ENCODE measurements at places on chromosomes 7 and 10.
A peak's percentile ranks its signal among the peaks of the same experiment; 100 is the strongest.

GRCh38 chr7:77368974-77369373, 47.2 kb downstream of the GSAP start:
- no peak for DNase-seq

GRCh38 chr10:97861097-97861750, 11.6 kb downstream of the GOLGA7B start:
- DNase-seq: no peak

- no peak for DNase-seq
These were observed 14.3 kb downstream of the SKIDA1 start for GRCh38 chr10:21511095-21511570.

GRCh38 chr7:69654381-69654780, 56.1 kb downstream of the AUTS2 start:
- DNase-seq: no peak

GRCh38 chr7:149759093-149759860, 14.1 kb downstream of the ZNF467 start:
- no peak for DNase-seq

DNA sequence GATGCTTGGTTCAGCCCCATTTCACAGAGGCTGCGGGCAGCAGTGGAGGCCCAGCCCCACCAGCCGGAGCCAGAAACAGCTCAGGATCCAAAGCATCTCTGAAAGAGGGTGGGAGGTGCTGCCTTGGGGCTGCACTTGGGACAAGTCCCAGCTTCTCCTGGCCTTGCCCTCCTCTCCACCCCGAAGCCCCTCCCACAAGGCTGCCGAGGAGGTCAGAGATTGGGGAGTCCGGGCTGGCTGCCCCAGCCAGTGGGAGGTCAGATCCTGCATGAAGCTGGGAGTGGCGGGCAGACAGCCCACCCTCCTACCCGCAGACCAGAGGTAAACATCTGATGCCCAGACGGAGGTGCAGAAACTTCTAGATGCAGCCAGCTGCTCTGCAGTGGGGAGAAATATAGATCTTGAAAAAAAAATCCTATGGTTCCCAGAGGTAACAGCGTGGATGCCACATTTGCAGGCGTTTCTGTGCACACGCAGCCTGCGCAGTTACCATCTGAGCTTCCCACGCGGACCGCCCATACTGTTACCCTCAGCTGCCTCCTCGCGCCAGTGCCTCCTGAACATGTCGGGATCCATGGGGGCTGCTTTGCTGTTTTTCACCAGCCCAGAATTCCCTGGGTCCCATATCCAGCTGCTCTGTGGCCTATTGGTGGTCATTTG, 36.9 kb upstream of the GNA12 start:
- no peak for DNase-seq

DNA sequence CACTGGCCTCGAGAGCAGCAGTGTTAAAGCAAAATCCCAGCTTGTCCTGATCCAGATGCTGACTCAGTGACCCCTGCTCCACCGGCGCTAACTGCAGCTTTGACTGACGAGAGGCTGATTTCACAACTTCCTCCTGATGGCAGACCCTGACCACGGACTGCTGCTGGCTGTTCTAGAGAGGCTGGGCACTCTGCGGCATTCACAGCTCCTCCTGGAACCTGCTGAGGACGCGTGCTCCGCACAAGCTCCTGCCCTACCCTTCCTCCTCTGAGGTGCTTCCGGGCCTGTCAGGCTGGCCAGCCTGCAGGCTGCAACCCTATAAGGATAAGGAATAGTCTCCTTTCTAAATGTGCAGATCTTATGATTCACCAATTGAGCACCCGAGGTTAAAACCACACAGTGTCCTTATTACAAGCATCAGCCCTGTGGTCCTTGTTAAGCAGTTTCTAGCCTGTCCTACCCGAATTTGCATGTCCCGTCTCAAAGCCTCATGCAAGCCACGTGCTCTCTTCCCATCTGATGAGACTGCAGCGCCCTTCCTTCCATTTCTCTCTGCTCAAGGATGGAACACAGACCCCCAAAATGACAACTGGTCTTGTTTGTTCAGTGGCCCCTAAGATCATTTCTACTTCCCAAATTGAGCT, 35.5 kb upstream of the NCAPG2 start:
- no peak for DNase-seq

- DNase-seq: peak; percentile 56
These were observed 373.5 kb downstream of the RPS24 start for GRCh38 chr10:78407009-78407711.

DNA sequence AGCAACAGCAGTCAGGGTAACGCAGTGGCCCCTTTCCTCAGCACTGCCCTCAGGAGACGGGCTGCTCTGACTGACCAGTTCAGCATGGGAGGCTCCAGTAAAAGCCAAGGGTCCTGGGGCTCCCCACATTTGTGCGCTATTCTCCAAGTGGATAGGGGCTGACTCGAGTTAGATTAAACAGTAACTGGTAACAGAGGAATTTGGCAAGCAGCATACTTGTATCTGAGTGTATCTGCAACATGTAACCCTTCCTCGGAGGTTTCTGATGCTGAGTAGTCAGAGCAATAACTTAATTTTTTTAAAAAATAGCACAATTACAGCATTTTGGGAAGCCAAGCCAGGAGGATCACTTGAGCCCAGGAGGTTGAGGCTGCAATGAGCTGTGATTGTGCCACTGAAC, 22.8 kb downstream of the SORBS1 start:
- no peak for DNase-seq

All from hippocampal formation (tissue), 2 donors.